ENCODE measurements at places on chromosomes 3 and 15. TPM values are rescaled to one million over a fixed set of nuclear protein-coding genes. Genes with fewer than 3 reads are reported as not detected.

DNA sequence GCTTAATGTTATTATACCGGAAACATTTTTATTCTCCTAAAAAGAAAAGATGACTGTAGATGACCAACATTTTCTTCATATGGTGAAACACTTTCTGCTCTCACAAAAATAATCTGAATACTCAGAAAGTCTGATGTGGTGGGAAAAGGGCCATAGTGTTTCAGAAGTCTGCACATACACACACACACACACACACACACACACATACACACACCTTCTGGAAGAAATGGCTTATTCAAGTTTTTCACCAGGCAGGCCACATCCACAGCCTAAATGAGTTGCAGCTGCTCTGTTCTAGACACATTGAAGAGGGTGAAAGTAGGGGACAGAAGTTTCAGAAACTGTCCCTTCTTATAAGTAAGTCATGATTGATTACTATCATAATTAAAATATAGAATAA is 220.0 kb downstream of the ZMAT3 start:
- H3K4me3 ChIP-seq, result no peak overlapping the region
- no peaks in the 10 kb centered on the region for H3K36me3 ChIP-seq
- no peak for DNase-seq
- no peak overlapping the region for H3K27ac ChIP-seq
- H3K27me3 ChIP-seq, result no peaks in the 10 kb centered on the region
- no peaks in the 10 kb centered on the region for H3K4me1 ChIP-seq

Gene KIF7
- total RNA-seq, result 8.2 TPM

Gene RTF1
- 40.8 TPM for total RNA-seq

DNA sequence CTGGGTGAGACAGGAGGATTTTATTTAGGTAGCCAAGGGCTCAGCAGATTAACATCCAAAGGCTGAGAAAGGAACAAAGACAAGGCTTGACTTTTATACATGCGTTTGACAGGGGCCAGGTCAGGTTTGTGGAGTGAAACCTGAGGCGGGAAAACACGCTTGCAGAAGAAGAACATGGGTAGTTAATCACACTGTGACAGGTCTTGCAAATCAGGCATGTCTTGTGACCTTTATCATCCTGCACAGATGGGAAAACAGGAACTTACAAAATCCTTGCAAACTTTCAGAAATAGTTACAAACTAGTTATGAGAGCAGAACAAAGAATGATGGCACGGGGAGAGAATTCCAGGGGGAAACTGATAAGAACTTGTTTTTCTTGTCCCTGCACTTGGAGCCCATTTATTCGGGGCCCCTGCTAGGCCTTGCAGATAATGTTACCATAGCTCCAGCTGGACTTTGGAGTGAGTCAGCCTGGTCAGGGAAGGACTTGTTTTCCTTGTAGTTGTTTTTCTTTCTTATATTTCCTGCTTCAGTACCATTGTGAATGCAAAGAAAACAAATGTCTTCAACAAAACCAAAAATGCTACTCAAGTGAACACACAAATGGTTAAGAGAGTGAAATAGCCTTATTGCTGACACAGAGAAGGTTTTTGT is 965.9 kb upstream of the ROBO1 start:
- no peaks in the 10 kb centered on the region for H3K27me3 ChIP-seq
- peak overlapping the region; percentile 68 for H3K27ac ChIP-seq
- H3K36me3 ChIP-seq, result no peaks in the 10 kb centered on the region
- peaks cover 33% of the 10 kb centered on the region for H3K4me1 ChIP-seq
- H3K4me3 ChIP-seq, result no peak overlapping the region

- peaks cover 19% of the 10 kb centered on the region for H3K4me1 ChIP-seq
- no peaks in the 10 kb centered on the region for H3K36me3 ChIP-seq
- peak overlapping the region; percentile 42 for H3K27ac ChIP-seq
- no peak for DNase-seq
- no peaks in the 10 kb centered on the region for H3K27me3 ChIP-seq
- H3K4me3 ChIP-seq, result no peak overlapping the region
Measured at GRCh38 chr15:93319121-93319814, 230.3 kb upstream of the RGMA start.

DNA sequence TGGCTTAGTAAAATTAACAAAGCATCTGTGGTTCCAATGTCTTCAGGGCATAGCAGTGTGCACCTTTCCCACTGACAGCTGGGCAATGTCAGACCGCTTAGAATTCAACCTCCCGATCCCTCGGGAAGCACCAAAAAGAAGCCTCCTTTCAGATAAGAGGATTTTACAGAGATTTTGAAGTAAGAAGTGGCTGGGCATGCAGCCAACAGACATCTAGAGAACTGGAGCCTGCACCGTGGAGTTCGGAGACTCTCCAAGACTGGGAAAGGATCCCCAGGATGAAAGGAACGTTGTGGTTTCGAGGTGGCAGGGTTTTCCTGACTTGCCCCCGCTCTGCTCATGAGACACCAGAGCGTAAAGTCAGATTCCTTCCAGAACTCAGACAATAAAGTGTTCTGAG is 5.3 kb downstream of the FAM174B start:
- H3K27me3 ChIP-seq, result no peaks in the 10 kb centered on the region
- H3K27ac ChIP-seq, result no peak overlapping the region
- peaks cover 45% of the 10 kb centered on the region for H3K4me1 ChIP-seq

DNA sequence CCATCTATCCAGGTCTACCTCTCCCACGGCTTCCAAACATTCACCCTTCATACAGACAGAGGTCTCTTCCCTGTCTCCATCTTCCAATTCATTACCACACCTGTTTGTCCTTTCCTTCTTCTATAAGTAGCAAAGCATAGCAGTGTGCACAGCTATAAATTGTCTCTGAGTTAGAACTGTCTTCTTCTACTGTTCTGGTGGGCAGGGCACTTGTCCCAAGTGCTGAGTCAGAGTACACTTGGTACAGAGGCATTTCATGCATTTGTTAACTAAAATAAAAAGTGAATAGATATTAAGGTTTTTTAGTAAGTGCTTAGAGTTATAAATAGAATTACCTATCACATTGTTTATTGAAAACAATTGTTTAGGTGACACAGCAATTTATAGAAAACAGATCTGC is 150.1 kb upstream of the CCDC54 start:
- no peaks in the 10 kb centered on the region for H3K36me3 ChIP-seq
- H3K27me3 ChIP-seq, result no peaks in the 10 kb centered on the region
- no peak for DNase-seq
- H3K4me3 ChIP-seq, result no peak overlapping the region

Gene DPPA2
- not detected for total RNA-seq

DNA sequence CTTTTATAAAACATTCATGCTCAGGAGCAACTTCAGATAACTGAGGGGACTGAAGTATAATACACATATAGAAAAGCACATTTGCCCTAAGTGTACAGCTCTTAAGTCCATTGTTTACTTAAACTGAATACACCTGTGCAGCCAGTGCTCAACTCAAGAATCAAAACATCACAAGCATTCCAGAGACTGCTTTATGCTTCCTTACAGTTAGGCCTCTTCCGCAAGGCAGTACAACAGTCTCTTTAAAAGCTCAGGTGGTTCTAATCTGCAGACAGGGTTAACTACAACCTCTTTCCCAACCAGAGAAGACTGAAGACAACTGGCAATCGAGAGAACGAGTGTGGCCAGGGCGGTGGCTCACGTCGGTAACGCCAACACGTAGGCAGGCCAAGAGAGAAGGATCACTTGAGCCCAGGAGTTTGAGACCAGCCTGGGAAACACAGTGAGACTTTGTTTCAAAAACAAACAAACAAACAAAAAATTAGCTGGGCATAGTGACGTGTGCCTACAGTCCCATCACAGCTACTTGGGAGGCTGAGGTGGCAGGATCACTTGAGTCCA is 16.9 kb downstream of the MCCC1 start:
- no peak for DNase-seq
- no peak overlapping the region for H3K4me3 ChIP-seq
- H3K4me1 ChIP-seq, result peaks cover 4% of the 10 kb centered on the region
- peaks cover 7% of the 10 kb centered on the region for H3K36me3 ChIP-seq

DNA sequence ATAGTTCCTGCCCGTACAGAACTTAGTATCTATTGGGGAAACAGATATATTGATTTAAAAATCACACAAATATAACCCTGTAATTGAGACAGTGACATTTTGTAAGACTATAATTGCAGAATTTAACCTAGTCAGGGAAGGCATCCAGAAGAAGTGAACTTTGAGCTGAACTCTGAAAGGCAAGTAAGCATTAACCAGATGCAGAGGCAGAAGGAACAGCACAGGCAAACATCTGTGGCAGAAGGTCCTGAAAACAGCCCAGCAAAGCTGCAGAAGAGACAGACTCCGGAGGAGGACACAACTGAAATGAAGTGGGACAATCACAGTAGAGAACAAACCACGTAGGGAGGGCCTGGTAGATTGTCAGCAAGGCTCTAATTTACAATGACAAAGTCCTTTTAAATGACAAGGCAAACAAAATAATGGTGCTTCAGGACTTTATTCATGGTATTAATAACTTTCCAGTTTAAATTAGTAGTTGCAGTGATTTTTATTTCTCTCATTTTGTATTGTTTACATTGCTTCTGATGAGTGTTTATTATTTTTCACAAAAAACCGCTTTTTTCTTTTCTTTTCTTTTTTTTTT is 14.5 kb downstream of the BCL2A1 start:
- H3K4me1 ChIP-seq, result no peaks in the 10 kb centered on the region
- H3K4me3 ChIP-seq, result no peak overlapping the region
- peak overlapping the region; percentile 29 for H3K27ac ChIP-seq
- H3K36me3 ChIP-seq, result no peaks in the 10 kb centered on the region

Gene LARP6
- 19.7 TPM for total RNA-seq

GRCh38 chr3:25784971-25785370 is 1.7 kb upstream of the NGLY1 start:
- no peak overlapping the region for H3K4me3 ChIP-seq
- no peak for DNase-seq
- H3K4me1 ChIP-seq, result peaks cover 17% of the 10 kb centered on the region
- H3K36me3 ChIP-seq, result no peaks in the 10 kb centered on the region

- no peaks in the 10 kb centered on the region for H3K36me3 ChIP-seq
- no peak overlapping the region for H3K27ac ChIP-seq
- H3K4me1 ChIP-seq, result no peaks in the 10 kb centered on the region
- H3K4me3 ChIP-seq, result no peak overlapping the region
- no peak for DNase-seq
Measured at GRCh38 chr3:158384019-158384418, 187.0 kb upstream of the MLF1 start.

DNA sequence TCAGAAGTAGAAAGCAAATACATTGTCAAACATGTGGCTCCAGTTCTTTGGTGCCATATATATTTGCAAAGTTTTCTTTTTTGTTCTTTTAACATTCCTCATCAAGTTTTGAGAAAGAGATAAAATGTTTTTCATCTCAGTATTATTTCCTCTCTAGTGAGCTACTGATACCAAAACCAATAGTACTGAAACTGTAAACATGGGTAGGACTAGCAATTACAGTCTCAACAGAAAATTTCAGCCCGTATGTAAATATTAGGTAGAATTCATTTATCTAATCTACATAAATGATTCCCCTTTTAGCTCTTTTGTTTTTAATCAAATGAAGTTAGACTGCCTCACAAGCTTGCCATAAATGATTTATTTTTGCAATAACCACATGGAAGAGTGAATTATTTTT is 21.4 kb downstream of the SECISBP2L start:
- no peaks in the 10 kb centered on the region for H3K27me3 ChIP-seq
- no peak for DNase-seq
- no peaks in the 10 kb centered on the region for H3K4me1 ChIP-seq
- H3K36me3 ChIP-seq, result no peaks in the 10 kb centered on the region
- H3K4me3 ChIP-seq, result no peak overlapping the region
- H3K27ac ChIP-seq, result no peak overlapping the region

Gene COL7A1
- 5.2 TPM for total RNA-seq

Gene CRTC3
- 35.0 TPM for total RNA-seq

Gene PLCB2
- total RNA-seq, result 4.0 TPM

Gene CHDH
- 32.4 TPM for total RNA-seq

- no peaks in the 10 kb centered on the region for H3K36me3 ChIP-seq
- no peaks in the 10 kb centered on the region for H3K4me1 ChIP-seq
- no peak for DNase-seq
- no peak overlapping the region for H3K4me3 ChIP-seq
- no peak overlapping the region for H3K27ac ChIP-seq
- H3K27me3 ChIP-seq, result no peaks in the 10 kb centered on the region
Measured at GRCh38 chr3:83662381-83662960, 1296.3 kb upstream of the CADM2 start.

DNA sequence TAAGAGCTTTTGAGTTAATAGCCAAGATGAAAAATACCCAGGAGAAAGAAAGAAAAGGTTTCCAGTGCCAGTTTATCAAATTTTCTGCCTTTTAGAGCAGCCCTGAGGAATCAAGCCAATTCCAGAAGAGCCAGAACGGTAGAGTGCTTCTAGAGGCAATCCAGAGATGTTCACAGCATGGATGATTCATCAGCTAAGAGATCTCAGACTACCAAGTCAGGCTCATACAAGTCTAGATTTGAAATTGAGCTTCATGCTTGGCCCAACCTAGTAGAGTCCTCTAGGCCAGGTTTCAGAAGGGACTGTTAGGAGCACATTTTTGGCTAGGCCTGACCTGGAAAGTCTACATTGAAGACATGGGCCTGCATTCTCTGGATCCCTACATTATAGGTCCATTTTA is 15.5 kb downstream of the WDR48 start:
- no peaks in the 10 kb centered on the region for H3K27me3 ChIP-seq
- H3K36me3 ChIP-seq, result peaks cover under 1% of the 10 kb centered on the region
- no peak overlapping the region for H3K27ac ChIP-seq
- no peaks in the 10 kb centered on the region for H3K4me1 ChIP-seq
- no peak for DNase-seq

Gene CCDC80
- 19.4 TPM for total RNA-seq

- no peak overlapping the region for H3K4me3 ChIP-seq
- H3K4me1 ChIP-seq, result peaks cover 26% of the 10 kb centered on the region
- H3K27me3 ChIP-seq, result no peaks in the 10 kb centered on the region
- no peaks in the 10 kb centered on the region for H3K36me3 ChIP-seq
Measured at GRCh38 chr3:39189150-39189958, 3.0 kb downstream of the XIRP1 start.

GRCh38 chr15:25185156-25185710 is 230.4 kb downstream of the SNRPN start:
- H3K27ac ChIP-seq, result no peak overlapping the region
- no peaks in the 10 kb centered on the region for H3K36me3 ChIP-seq
- no peak for DNase-seq

Measured in Caco-2 (cell line).